Ovary (tissue), 10 donors: ENCODE measurements at places on chromosomes 6 and 20.

DNA sequence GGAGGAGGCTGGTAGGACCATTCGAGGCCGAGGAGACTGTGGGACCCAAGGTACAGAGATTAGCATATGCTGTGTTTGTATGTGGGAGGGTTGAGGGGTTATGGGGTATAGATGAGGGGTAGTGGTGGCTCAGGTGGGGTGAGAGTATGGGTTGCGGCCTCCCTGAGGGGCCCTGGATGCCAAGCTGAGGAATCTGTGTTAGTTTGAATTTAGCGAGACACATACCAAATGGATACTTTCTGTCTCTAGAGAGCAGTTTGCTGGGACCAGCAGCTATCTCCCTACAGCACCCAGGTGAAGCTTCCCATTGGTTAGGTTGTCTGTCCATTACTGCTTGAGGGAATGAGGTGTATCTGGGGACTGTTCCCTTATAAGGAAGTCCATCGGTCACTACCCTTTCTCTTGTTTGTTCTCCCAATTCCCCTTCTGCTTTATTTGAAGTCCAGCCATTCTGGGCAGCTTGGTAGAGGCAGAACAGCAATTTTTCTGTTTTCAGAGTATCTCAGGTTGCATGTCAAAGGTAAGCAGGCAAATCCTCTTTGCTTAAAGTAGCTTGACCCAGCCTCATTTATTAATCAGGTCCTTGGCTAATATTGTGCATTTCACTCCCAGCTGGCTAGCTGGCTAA, 15.2 kb downstream of the CHMP4B start:
- no peak for DNase-seq

DNA sequence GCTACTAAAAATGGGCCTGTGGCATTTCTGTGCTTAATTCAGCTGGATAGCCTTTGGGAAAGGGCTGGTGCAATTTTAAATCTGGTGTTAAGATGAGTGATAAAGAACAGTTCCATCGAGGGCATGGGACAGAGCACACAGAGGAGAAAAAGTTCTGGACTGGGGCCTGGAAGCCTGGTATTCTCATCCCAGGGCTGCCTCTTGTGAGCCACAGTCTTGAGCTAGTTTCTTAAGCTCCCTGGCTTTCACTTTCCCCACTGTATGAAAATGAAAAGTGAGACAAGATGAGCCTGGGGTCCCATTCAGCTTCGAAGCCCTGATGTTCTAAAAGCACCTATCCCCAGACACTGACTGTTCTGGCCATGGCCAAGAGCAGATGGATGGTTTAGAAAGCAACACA, 14.3 kb upstream of the LAMA4 start:
- no peak for DNase-seq

- no peak for DNase-seq
These were observed 71.9 kb downstream of the EYA4 start for GRCh38 chr6:133313068-133313467.

GRCh38 chr20:60579941-60580515, 621.8 kb downstream of the CDH26 start:
- DNase-seq, result no peak

DNA sequence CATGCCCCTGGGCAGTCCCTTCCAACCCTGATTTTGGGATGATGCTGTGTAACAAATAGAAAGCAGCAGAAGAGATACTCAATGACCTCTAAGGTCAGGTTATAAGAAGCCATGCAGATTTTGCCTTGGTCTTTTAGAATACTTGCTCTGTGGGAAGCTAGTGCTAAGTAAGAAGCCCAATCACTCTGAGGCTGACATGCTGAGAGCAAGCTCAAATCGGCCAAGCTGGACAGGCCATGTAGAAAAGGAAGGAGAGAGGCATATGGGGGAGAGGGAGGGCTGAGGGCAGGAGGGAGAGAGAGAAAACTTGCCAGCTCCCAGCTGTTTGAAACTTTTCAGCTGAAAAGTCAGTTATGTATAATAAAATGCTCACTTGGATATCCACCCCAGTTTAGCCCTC, 1021.6 kb upstream of the MAP3K7 start:
- no peak for DNase-seq

GRCh38 chr6:80151635-80152034, 45.2 kb downstream of the BCKDHB start:
- no peak for DNase-seq

DNA sequence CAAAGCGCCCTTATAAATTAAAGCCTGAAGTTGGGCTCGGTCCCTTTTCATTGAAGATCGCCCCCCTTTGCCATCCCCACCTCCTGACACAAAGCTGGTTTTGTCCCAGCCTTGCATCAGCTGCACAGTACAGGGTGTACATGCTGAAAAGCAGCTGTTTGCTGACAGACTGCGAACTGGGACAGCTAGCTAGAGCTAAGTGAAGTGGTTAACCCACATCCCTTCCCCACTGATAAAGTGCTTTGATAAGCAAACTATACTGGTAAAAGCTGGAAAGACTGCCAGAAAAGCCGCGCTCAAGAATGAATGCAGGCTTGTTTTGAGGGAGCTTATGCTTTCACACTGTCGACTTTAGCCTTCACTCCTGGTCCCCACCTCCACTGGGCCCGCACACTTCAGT, 207.3 kb downstream of the GMDS start:
- no peak for DNase-seq

DNA sequence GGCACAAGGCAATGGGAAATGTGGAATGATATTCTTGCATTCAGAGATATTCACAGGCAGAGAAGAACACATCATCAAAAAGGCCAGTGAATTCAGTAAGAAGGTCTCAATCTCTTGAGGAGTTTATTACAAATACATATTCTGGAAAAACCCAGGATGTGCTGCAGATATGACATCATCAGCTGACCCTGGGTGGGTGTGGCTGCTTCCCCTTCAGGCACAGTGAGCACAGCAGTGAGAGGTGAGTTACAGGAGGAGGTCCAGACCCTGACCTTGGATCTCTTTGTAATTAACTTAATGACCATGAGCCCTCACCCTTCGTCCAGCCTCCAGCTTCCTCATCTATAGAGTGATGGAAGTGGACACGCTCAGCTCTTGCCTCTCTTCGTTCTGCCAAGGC, 147.5 kb upstream of the SYNDIG1 start:
- DNase-seq, result no peak

GRCh38 chr20:52494244-52494643, 302.7 kb upstream of the ZFP64 start:
- DNase-seq, result no peak

GRCh38 chr6:89834884-89835792, 5.5 kb downstream of the CASP8AP2 start:
- DNase-seq, result no peak

DNA sequence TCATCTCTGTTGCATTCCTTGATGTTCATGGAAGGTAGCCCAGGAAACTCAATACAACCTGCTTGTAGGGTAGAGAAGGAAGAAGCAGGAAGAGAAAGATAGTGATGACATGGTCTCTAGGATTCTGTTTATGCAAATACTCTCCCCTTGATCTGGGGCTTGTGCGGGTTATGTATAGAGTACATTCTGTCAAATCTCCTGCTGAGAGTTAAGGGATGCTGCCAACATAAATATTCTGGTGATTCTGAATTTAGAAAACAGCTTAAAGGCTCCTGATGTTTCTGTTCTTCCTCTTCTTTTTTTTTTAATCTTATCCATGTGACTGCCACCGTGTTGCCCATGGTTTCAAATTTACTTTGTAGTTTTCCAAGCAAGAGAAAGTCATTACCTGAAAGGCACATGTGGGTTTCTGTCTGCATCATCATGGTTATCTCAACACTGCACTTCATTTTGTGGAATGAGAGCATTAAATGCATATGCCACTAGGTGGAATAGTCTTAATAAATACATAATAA, 150.6 kb downstream of the RPS12 start:
- no peak for DNase-seq
